HAP-1 (cell line): ENCODE measurements at places on chromosomes 1 and 21.

- no peak for DNase-seq
Observed at GRCh38 chr1:153852170-153852569, 70.6 kb downstream of the GATAD2B start.

DNA sequence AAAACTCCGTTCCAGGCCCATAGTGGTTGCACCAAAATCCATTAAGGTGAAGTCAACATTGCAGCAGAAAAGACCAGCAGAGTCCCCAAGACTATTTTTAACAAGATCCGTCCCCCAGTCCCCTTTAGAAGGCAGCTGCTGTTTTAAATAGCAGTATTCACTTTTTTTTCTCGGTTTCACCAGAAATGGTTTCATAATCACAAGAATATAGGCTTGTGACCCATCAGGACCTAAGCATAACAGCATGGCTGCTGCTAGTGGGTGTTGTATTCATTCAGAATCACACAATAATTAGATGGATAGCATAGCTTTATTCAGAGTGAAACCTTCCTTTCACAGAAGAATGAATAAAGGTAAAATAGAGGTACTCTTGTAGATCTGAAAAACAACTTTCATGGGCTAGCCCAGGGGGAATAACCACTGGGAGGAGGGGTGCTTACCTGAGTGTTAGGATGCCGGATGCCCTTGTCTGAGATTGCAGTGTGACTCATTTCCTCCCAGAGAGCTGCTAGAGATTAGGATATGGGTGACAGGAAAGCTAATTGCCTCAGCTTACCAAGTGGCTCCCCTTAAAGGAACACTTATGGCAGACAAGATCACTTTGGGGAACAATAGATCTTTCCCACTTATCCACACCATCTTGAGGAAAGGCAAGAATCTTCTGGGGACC is 35.0 kb downstream of the ACKR1 start:
- no peak for DNase-seq

DNA sequence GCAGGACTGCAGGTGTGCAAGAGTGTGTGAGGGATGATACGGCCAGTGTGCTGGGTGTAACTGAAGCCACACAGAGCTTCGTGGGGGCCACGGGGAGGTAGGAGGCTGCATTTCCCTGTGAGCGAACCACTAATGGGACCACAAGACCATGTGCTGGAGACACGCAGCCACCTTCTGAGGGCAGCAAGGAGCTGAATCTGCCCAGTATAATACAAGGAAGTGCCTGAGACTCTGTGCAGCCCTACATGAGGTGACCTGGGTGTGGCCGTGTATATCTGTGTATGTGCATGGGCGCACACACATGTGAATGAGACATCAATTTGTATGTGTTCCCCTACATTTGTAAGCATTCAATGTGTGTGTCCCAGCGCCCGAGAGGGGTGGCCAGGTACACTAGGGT is 50.8 kb downstream of the CHD5 start:
- DNase-seq, result no peak

- DNase-seq, result no peak
Observed at GRCh38 chr1:154446789-154447188, 41.6 kb downstream of the IL6R start.

DNA sequence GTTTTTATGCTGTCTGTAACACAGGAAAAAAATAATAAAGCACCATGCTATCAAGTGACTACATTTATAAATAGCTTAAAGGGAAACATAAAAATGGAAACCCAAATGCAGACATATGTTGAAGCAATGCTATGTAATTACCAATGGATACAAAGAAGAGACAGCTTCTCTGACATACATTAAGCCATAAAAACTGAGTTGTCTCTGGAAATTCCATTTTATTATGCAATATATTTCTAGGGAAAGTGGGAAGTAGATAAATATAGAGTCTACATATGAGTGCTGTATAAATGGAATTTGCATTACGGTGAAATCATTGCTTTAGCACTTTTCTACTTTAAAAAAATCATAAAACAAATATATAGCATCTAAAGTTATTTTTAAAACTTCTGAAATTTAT is 135.2 kb upstream of the COL11A1 start:
- DNase-seq, result no peak

GRCh38 chr1:24657781-24658180 is 14.7 kb downstream of the SRRM1 start:
- DNase-seq, result no peak

DNA sequence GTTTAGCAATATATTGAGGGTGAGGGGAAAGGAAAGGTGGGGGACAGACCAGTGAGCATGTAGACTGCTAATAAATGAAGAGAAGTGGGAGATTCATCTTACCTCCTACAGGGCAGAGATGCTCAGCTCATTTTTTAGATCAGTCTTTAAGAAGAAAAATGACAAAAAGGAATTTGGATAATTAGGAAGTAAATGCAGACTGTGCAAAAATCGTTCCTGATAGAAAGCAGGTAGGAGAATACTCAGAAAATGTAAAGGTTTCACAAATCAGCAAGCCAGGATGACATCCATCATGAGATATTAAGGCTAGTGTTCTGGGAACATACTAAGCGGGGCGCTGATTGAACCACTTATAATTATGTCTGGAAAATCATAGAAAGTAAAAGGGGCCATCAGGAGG is 106.3 kb downstream of the RNF220 start:
- DNase-seq, result no peak

DNA sequence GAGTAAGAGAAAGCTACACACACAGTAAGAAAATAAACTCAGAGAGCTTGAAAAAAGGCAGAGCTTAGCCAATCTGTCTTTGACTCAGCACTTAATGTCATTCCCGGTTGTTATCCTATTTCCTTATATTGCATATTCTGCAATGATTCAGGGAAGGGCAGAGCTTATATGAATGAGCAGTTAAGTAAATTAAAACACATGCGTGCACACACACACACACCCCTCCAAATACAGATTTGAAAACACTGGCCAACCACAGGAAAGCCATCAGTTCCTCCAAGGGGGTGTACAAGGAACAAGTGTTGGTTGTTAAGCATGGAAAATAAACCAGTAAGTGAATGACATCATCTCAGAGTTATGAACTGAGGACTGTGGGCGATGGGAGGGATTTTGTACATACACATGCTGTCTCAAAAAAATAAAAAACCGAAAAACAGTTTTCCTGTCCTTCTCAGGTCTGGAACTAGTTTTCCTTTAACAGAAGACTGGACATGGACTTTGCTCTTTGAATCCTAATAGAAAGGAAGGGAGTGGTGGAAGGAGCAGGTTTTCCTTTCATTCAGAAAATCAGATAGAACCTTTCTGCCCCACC is 1.0 kb downstream of the IQGAP3 start:
- no peak for DNase-seq

GRCh38 chr1:237179503-237179902 is 137.5 kb downstream of the RYR2 start:
- no peak for DNase-seq

DNA sequence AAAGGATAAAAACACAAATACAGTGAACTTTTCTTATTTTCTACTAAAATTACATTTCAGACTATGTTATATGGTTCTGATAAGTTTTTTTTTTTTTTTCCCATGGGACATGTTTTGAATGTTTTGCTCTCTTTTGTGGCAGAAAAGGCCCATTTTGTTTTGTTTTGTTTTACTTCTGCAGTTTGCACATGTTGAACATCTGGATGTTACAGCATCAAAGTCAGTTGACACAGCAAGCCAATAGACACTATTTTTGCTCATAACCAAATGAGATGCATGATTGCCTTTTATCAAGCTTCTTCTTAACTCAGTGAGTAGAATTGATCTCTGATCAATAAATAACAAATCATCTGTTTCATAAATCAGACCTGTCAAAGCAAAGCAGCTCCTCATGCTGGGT is 904.2 kb downstream of the ADGRL2 start:
- no peak for DNase-seq

DNA sequence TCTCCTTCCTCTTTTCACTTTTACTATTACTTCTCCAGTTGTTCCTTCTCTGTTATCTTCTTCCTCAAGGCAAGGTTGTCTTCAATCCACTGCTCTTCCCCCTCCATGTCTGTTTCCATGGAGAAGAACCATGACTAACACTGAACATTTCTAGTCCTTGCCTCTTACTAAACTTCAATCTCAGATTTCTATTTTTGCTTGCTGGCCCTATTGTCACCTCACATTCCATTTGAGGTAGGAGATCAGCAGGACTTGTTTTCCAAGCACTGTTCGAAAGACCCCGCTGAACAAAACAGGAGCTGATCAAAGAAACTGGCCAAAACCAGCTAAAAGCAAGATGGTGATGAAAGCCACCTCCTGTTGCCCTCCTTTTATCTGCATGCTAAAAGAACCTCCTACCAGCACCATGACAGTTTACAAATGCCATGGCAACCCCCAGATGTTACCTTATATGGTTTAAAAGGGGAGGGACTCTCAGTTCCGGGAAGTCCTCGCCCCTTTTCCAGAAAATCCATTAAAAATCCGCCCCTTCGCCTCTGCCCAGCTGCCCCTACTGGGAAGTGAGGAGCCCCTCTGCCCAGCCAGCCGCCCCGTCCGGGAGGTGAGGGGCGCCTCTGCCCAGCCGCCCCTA is 22.6 kb downstream of the GON4L start:
- peak; percentile 30 for DNase-seq

GRCh38 chr1:24970926-24971875 is 41.1 kb upstream of the RUNX3 start:
- no peak for DNase-seq

GRCh38 chr1:245156041-245156735 is 1.4 kb downstream of the KIF26B start:
- peak; percentile 91 for DNase-seq

DNA sequence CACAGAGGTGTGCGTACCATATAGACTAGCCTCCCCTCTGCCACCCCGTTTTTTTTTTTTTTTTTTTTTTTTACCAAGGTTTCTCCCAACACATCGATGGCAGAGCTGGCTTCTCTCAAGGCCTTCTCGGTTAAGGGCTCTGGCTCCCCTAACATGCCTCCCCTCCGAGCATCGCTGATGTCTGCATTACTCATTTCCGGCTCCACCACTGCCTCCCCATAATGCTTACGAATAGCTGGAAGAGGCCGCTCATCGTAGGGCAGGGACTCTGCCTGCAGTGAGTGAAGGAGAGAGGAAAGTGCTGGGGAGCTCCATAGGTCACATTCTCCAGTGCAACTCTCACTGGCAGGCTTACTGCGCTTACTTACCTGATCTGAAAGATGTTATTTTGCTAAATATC is 20.6 kb downstream of the CEP104 start:
- no peak for DNase-seq

GRCh38 chr1:193251950-193252349 is 65.5 kb upstream of the B3GALT2 start:
- no peak for DNase-seq

- DNase-seq, result peak; percentile 97
Observed at GRCh38 chr1:204080163-204080903, 7.4 kb downstream of the SOX13 start.

DNA sequence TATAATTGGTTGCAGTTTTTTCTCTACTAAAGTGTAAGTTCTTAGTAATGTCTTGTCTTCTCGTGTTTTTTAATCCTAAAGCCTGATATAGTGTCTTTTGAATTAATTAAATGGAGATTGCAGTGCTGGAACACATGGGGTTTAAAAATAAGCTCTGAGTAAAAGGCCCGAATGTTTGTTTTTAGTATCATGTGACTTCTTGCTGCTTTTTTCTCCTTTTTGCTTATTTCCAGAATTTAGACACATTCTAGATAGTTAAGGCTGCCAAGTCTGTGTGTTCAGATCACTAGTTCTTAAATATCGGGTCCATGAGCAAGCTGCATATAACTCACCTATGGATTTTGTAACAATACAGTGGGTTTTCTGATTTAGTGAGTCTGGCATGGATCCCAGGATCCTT is 27.5 kb downstream of the KCTD3 start:
- DNase-seq, result no peak
